ENCODE measurements at places on chromosomes 3 and 15.
A peak's percentile ranks its signal among the peaks of the same experiment; 100 is the strongest.

DNA sequence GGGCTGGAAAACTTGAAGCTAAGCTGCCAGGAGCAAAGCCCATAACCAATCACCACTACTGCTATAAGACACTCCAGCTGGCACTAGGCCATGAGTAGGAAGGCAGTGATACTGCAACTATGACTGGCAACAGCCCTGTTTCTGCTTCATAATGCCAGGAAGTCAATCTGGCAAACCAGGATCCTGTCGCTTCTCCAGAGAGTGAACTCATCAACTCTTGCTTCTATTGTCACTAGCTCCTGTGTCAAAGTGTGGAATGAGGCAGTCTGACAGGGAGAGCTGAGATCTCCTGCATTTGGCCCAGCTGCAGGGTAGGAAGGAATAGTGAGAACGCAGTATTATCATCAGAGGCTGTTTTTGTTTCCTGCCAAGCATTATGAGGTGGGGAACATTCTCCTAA lies 105.3 kb downstream of the CTNNB1 start:
- DNase-seq = no peak

- DNase-seq = no peak
Measured at GRCh38 chr3:59753808-59754450, 704.1 kb upstream of the CFAP20DC start.

- DNase-seq = no peak
Measured at GRCh38 chr15:63831041-63831440, 2.7 kb downstream of the HERC1 start.

- DNase-seq = no peak
Measured at GRCh38 chr3:65901226-65901625, 137.5 kb downstream of the MAGI1 start.

DNA sequence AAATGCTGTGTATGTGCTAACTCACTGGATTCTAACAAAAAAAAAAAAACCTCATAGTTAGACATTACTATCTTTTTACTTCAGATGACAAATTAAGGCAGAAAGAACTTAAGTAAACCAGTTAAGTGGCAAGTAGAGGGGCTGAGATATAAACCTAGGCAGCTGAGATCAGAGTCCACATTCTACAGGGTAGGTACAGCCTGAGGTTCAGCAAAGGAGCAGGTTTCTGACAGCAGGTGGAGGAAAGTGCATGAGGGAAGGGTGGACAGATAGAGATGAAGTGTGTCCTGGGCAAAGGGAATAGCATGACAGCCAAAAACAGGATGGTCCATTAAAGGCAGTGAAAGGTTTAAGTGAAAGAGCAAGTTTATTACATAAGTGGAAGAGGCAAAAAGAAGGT lies 329.2 kb downstream of the ULK4 start:
- DNase-seq = no peak

- no peak for DNase-seq
Measured at GRCh38 chr15:97317163-97317562, 643.3 kb upstream of the ARRDC4 start.

DNA sequence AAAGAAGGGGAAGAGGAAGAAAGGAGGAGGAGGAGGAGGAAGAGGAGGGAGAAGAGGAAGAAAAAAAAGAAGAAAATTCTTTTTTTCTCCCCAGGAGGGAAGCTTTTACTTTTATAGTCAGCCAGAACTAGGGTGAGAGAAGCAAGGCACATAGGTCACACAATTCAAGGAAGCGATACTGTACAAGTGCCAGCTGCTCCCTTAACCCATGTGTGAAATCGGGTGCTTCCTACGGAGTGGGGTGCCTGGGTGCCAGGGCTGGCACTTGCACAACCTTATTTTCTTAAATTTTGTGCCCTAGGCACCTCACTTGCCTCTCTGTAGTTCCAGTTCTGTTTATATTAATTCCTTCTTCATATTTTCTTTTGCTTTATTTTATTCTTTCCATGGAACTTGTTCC lies 150.4 kb downstream of the LIPC start:
- no peak for DNase-seq

DNA sequence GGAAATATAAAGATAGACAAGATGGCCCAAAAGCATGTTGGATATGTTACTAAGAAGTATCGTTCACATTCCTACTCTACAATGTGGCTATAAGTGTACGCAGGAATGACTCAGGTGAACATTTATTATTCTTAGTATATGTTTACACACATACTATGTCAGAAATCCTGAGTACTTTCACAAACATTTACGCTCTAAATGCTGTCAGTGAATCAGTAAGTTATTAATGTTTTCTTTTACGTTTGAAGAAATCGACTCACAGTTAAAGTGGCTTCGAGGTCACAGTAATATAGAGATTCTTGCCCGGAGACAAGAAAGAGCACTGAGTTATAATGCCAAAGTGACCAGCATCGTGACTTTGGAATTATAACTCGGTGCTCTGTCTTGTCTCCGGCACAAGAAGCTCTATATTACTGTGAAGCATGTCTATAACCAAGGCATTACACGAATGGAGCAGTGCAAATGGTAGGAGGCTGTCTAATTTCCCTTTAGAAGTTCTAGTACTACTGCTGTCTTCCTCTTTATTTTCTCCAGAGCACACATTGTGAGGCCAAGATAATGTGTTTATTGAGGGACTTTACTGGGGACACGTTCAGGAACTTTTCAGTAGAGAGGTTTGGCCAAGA lies 61.8 kb upstream of the P3H2 start:
- no peak for DNase-seq

GRCh38 chr15:36130641-36131310 lies 448.6 kb upstream of the CDIN1 start:
- no peak for DNase-seq

DNA sequence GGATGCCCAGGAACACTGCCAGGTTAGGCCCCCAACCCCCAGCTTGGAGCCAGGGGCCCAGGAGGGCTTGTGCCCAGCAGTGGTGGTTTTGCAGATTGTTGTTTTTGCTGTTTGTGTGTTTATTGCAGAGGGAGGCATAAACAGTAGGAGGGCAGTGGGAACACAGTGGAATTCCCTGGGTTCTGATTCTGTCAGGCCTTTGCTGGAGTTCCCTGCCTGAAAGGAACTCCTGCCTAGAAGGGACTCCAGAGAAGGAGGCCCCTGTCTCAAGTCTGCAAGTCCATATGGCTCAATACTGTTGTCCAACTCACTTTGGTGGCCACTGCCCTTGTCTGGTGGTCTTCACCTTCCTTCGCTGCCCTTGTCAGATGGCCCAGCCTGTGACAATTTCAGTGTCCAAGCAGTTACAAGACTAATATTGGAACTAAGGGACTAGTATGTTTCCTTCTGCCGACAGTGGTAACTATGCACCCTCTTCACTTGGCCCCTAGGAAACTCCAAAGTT lies 47.4 kb upstream of the RAB6B start:
- peak; percentile 26 for DNase-seq

GRCh38 chr3:105791919-105792786 lies 76.7 kb downstream of the CBLB start:
- DNase-seq = no peak

GRCh38 chr15:80823120-80823519 lies 44.0 kb downstream of the CEMIP start:
- DNase-seq = no peak

DNA sequence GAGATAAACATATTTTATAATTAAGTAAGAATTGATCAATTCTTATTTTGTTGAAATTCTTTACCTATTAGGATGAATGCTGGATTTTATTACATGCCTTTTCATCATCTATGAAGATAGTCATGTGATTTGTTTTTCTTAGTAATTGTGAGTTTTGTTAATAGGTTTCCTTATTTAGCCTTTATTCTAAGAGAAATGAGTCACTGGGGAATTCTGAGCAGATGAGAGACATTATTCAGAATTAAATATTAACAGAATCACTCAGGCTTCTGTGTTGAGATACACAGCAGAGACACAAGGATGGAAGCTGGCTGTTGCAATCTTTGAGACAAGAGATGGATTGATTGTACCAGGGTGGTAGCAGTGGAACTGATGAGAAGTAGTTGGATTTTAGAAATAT lies 7.4 kb upstream of the ANO10 start:
- no peak for DNase-seq

DNA sequence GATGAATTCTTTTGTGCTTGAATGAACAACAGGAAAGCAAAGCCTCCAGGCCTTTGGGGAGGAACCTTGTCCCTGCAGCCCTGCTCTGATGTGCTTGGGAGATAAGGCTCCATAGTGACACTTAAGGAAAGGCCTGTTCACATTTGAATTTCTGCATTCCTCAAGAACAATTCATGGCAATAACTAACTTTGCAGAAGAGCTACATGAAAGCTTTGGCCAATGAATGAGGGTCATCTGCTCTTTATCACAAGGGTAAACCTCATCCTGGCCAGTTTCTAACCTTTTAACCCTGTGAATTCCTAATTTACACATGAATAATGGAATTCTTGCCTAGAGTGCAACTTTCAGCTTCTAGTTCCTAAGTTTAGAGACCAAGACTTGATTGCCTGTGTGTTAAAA lies 5.6 kb downstream of the PRTG start:
- DNase-seq = no peak

- DNase-seq = no peak
Measured at GRCh38 chr3:129007792-129008191, 6.7 kb downstream of the EFCC1 start.

GRCh38 chr15:98953000-98953787 lies 54.4 kb downstream of the PGPEP1L start:
- DNase-seq = peak; percentile 59

GRCh38 chr15:60735559-60736047 lies 256.7 kb upstream of the ICE2 start:
- no peak for DNase-seq

GRCh38 chr15:70741107-70741531 lies 22.2 kb downstream of the UACA start:
- no peak for DNase-seq

DNA sequence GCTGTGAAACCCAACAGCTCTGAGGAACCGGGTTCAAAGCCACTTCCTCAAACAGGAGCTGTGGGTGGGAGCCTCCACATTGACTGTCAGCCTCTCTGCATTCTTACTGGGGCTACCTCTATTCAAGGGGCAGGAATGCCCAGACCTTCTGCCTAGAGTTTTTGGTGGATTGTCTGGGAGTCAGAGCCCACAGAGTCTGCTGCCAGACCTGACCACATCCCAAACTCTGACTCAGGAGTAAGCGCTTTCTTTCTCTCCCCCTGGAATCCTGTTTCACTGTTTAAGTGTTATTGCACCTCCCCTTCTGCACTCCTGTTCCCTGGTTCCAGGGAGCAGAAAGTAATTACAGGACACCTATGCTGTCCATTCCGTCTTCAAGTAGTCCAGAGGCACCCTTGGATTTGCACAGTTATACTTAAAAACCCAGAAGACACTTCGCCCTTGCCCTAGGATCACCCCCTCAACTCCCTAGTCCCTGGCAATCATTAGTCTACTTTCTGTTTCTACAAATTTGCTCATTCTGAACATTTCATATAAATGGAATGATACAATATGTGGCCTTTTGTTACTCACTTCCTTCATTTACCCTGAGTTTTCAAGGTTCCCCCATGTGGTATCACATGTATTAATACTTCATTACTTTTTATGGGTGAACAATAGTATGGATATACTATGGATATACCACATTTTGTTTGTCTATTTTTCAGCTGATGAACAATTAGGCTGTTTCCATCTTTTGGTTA lies 37.9 kb upstream of the TJP1 start:
- no peak for DNase-seq

DNA sequence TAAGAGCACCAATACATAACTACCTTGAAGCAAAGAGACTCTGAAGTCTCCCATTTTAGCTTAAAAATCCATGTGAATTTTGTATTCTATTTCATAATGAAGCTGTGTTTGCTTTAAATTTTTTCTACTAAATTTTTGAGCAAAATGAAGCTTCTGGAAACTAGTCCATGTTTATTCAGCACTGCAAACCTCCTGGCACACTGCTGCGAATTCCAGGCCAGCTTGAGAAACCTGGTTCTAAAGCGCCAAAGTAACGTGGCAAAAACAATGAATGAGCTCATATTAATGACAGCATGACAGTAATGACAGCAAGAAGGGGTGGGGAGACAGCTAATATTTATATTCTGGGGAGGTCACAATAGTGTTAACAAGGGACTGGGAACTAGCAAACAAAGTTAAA lies 25.7 kb downstream of the CEP152 start:
- DNase-seq = no peak

DNA sequence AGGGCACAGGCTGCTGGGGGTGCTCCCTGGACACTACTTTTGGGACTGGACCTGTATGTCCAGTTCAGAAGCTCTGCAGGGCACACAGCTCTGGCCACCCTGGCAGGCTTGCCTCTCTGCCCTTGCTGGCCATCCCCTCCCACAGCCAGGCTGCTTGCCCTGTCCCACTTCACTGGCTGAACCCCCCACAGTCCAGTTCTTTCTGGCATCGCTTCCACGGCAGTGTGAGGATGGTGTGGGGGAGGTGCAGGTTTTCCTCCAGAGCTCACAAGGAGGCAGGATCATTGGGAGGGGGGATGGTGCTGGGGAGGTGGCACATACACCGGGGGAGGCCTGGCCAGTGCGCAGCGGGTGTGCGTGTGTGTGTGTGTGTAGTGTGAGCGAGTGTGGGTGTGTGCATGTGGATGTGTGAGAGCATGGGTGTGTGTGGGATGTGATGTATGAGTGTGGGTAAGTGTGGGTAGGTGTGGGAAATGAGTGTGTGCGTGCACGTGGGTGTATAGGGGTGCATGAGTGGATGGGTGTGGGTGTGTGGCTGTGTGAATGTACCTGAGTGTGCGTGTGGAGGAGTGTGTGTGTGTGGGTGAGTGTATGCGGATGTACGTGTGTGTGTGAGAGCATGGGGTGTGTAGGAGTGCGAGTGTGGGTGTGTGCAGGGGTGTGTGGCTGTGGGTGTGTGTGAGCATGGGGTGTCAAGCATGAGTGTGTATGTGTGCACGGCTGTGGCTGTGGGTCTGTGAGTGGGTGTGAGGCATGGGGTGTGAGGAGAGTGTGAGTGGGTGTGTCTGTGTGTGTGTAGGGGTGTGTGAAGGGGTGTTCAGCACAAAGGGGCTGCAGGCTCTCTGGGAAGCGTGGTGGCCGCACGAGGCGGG lies 155.2 kb downstream of the NSMCE3 start:
- no peak for DNase-seq

DNA sequence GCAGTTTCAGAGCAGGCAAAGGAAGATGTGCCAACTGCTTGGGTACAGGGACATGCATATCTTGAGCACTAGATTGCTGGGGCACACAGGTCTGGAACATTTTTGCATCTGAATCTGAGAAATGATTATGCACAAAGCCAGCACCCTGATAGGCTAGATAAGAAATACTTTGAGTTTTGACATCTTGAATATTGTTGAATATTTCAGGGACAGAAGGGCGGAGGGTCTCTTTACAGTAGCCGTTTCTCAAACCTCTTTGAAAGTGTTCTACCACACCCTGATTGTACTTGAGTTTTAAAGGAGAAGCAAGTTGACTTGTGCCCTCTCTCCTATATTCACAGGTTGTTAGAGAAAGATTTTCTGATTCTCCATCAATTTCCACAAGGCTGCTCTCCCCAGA lies 188.1 kb upstream of the STRIT1 start:
- DNase-seq = no peak

GRCh38 chr15:89490081-89490813 lies 6.1 kb downstream of the RHCG start:
- peak; percentile 60 for DNase-seq

- no peak for DNase-seq
Measured at GRCh38 chr15:93759629-93760028, 471.7 kb upstream of the MCTP2 start.

Data from endodermal cell (in vitro differentiated cells).